ENCODE measurements at places on chromosomes 2 and 18.
A peak's percentile ranks its signal among the peaks of the same experiment; 100 is the strongest.

GRCh38 chr2:46683541-46683940 is 204.2 kb downstream of the TMEM247 start:
- DNase-seq, result no peak

DNA sequence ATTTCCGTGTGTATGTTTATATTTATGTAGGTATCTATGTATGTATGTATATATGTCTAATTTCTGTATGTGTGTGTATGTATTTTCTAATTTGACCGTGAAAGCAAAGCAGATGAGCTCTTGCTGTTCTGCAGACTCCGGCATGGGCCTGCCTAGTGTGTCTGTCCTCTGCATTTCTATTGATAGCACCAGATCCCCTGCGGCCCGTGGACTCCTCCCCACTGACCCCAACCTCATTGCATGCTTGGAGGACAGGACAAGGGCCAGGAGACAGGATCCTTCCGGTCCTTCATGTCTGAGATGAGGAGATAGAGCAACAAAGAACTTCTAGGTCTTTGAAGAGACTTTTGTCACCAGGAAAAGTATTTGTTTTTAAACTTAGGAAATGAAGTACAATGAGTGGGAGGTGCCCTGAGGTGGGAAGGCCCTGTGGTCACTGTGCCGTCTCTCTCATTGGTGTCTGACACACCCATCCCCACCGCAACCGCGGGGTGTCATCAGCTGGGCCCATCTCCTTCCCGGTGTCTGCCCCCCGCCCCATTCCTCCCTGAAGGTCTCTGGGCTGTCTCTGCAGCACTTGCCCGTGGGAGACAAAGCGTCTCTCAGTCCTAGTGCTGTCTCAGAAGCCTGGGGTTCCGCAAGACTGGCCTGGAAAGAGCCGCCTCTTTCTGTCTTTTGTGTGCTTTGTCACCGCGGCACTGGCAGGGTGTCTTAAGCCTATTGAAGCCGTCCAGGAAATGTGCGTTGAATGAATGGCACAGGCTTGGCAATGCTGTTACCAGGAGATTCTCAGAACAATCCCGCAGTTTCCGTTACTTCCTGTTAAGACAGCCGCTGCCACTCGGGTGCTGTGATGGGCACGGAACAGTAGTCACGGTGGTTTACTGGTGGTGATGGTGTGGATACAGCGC is 216.4 kb downstream of the AGAP1 start:
- no peak for DNase-seq

DNA sequence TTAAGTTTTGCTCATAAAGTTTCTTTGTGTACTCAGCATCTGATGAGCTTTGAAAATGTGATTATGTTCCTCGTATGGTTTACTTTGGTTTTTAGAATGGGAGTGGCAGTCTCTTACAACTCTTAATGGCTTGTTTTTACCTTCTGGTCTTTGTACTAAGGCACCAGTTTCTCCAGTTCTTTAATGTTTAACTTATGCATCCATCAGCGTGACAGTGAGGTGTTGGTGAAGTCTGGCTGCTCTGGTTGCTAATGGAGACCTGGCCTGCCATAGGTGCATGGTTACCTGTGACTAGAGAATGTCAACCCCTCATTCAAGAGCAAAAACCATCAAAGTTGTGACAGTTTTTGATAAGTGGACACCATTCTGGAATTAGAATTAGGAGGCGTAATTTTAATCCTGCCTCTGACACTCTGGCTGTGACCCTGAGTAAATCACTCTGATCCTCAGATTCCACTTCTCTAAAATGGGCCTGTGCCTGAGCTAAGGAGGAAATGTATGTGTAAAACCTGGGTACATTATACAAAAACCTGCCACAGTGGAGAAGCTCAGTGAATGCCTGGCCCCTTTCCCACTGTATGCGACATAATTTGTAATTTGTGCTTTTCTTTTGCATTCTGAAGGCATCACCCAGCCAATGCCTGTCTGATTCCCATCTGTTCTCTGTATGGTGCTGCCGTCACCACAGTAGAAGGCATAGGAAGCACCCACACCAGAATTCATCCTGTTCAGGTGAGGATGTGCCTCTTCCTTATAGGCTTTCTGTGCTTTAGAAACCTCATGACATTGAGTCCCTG is 11.2 kb downstream of the AOX1 start:
- DNase-seq, result no peak

- DNase-seq, result peak; percentile 53
Observed at GRCh38 chr2:151260573-151261230, 961 bp downstream of the RBM43 start.

- DNase-seq, result no peak
Observed at GRCh38 chr2:8536686-8537561, 144.9 kb upstream of the ID2 start.

- DNase-seq, result peak; percentile 52
Observed at GRCh38 chr18:3604498-3605408, 154.8 kb downstream of the TGIF1 start.

- DNase-seq, result no peak
Observed at GRCh38 chr2:74544634-74545033, 9.1 kb downstream of the LOXL3 start.

DNA sequence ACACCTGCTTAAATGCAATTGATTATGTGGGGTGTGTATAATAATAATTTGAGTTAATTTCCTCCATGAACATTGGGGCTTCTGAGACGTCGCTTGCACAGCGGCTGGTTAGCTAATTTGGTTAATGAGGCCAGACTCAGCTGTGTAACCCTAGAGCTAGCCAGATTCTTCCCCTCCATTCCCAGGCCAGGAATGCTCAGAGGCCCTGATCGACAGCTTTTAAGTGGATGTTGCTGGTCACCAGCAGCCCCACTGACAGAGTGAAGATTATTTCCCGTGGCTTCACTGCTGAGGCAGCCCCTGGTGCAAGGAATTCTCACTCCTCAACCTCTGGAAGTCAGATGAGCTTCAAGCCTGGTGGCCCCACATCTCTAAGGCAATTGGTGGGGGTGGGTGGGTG is 12.4 kb upstream of the EPAS1 start:
- DNase-seq, result no peak

DNA sequence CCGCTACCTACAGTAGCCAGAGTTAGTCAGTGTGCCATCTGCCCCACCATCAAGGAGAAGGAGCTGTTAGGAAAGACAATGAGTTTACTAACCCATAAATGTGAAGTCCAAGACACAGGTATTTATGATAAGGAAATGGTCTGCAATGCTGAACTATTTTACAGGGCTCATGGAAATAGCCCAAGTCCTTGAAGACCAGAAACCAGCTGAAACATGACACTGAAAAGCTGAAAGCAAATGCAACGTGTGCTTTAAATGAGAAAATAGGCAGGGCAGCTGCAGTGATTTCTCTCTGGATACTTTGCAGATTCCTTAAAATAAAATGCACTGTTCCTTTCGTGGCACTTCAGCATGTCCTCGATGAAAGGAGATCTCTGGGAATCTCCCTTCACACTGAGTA is 256.4 kb upstream of the TCF4 start:
- DNase-seq, result no peak

- no peak for DNase-seq
Observed at GRCh38 chr2:46308081-46308480, 10.9 kb downstream of the EPAS1 start.

GRCh38 chr2:129170570-129170969 is 808.9 kb upstream of the RAB6C start:
- DNase-seq, result no peak

DNA sequence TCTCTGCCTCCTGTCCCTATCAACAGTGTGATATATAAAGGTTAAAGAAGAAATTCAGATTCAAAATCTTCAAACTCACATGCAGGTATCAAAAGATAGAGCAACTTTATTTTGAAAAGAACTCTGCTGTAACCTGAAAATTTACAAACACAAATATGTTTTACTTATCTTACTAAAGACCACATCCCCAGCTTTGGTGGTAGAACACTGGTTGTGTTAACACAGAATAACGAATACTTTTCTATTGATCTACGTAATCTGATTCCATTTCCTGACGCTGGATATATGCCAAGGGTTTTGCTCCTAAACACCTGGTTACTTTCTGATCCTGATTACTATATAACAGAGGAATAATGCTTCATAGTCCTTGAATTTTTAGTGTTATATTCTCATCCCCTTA is 23.1 kb upstream of the SLC39A10 start:
- no peak for DNase-seq

GRCh38 chr2:53379547-53379946 is 388.1 kb upstream of the CHAC2 start:
- no peak for DNase-seq

DNA sequence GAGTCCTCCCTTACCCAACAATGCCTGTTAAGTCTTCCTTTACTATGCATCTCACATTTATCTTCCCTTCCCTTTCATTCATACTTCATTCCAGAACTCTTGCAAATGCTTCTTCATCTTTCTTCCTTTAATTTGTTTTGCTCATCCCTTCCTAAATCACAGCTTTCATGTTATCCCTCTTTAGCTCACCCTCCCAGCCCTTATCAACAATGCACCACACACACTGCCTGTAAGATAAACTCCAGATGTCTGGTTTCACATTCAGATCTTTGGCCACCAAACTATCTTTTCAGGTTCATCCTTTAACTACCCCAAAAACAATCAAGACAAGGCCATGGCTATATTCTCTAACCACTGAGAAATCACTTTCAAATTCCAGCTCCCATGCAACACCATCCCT is 3.4 kb downstream of the CCDC93 start:
- no peak for DNase-seq

GRCh38 chr2:217995731-217996231 is 7.0 kb downstream of the TNS1 start:
- no peak for DNase-seq

GRCh38 chr2:82837588-82838304 is 1621.3 kb downstream of the SUCLG1 start:
- DNase-seq, result no peak

Data from central memory CD4-positive, alpha-beta T cell (primary cell).